NCI-H345 (cell line): ENCODE measurements at places on chromosomes 3 and 15.

DNA sequence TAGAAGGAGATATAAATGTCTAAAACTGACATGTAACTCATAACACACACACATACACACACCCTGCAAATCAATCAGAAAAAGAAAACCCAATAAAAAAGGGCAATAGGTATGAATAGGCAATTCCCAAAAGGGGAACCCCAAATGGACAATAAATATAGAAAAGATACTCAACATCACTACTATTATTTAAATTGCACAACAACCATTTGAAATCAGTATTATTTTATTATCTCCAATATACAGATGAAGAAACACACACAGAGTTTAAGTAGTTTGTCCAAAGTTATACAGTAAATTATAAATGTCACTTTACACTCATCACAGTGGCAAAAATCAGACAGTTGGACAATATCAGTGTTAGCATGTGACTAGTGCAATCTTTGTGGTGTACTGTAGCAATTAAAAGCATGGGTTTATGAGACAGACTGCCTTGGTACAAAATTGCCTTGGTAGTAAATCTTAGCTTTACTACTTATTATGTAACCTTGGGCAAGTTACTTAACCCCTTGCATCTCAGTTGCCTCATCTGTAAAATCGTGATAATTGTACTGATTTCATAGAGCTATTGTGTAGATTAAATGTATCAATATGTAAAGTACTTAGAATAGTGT is 3.4 kb upstream of the FSTL1 start:
- DNase-seq = no peak

- no peak for DNase-seq
Measured at GRCh38 chr3:169034401-169034800, 629.1 kb downstream of the MECOM start.

GRCh38 chr3:188233320-188233719 is 79.4 kb downstream of the LPP start:
- DNase-seq = no peak

GRCh38 chr3:29488922-29489321 is 208.1 kb downstream of the RBMS3 start:
- no peak for DNase-seq

DNA sequence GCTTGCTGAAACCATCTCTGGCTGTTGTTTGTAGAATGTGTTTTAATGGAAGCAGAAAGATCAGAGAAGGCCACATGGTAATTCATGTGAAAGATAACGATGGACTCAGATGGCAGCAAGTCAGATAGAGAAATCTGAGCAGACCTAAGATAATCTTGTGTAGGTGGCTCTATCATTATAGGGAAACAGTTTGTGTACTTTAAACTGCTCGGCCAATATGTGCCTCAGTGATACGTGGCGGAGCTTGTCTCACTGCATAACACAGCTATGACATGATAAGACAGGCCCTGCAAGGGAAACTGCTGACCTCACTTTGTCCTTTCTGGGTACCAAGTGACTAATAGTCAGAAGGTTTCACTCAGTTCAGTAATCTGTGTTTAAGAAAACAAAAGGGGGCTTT is 51.0 kb downstream of the MME start:
- DNase-seq = no peak

DNA sequence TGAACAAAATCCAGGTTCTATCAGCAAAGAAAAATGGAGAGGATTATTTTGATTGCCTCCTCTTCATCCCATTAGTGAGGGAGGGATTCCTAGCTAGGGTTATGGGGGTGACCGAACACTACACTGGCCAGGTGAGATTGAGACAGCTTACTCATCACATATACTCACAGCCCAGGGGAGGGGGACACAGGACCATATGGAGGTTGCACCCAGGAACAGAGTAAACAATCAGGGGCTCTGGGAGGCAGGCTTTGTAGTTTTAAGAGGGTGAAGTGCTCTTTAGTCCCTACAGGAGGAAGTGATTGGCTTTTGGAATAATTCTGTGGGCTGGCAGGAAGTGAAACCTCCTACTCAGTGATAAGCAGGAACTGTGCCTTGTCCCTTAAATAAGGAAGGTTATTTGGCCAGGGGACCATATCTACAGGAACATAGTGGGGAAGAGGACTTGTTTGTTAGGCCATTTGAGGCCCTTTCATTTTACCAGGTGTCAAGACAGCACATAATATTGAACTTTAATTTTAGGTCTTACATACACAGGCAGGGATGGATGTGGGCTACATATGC is 17.5 kb upstream of the KCTD6 start:
- DNase-seq = peak; percentile 36

GRCh38 chr15:61989667-61990066 is 70.6 kb downstream of the VPS13C start:
- no peak for DNase-seq

GRCh38 chr15:74137537-74137894 is 7.1 kb downstream of the ISLR2 start:
- no peak for DNase-seq

DNA sequence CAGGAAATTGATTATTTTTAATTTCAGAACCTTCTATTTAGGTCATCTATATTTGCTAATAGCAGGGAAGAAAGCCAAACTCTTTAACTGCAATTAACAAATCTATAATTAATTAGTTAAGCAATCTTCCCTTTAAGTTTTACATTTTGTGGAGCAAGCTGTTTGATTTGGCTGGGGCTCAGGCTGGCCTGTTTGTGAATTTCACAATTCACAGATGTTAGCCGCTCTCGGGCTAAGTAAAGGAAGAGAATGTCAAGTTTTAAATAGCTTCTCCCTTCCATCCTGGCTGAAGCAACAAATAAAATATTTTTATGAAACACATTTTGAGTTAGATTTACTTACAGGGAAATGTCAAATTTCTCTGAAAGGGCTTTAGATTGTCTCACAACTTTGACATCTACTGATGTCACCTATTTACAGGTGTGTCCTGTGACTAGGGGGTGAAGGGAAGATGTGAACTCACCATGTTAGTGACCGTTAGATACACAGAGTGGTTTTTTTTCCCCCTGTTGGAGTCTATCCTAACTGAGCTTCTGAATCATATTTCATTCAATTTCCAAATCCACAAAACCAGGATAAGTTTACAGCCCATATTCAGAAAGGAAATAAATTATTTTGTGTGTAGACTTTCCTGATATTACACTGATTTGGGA is 1.3 kb upstream of the TP63 start:
- no peak for DNase-seq

DNA sequence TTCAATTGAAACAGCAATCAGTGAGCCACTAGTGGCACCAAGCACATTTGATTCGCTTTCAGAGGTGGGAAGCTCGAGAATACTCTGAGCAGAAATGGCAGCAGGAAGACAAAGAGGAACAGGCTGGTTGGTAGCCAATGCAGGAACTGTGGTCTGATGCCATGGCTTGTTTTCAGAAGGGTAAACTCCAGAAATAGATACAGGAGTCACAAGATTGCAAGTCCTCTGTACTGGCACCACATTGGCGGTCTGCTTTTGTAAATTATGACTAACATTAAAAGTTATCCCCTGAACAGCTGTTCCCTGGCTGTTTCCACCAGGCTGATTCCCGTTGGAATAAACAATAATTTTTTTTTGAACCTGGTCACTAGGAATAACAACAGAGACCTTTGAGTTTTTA is 35.5 kb downstream of the USF3 start:
- no peak for DNase-seq

GRCh38 chr3:32963871-32964270 is 12.4 kb downstream of the CCR4 start:
- DNase-seq = no peak

- DNase-seq = no peak
Measured at GRCh38 chr3:129311054-129311902, 32.6 kb downstream of the HMCES start.

- DNase-seq = no peak
Measured at GRCh38 chr15:85305050-85305449, 75.4 kb upstream of the AKAP13 start.

GRCh38 chr3:123655400-123655799 is 70.5 kb upstream of the HACD2 start:
- DNase-seq = no peak

DNA sequence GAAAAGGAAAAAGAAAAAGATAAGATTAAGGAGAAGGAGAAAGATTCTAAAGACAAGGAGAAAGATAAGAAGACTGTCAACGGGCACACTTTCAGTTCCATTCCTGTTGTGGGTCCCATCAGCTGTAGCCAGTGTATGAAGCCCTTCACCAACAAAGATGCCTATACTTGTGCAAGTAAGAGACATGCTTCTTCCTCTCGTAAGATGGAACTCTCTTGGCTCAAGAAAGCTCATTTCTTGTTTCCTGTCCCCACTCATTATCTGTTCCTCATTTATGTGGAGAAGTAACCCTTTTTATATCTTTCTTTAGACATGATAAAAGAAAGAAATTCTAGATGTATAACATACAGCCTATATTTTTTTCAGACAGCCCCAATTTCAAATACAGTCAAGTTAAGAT is 101.4 kb downstream of the KLHL25 start:
- DNase-seq = no peak

- DNase-seq = no peak
Measured at GRCh38 chr15:79804838-79805237, 92.0 kb downstream of the MTHFS start.

DNA sequence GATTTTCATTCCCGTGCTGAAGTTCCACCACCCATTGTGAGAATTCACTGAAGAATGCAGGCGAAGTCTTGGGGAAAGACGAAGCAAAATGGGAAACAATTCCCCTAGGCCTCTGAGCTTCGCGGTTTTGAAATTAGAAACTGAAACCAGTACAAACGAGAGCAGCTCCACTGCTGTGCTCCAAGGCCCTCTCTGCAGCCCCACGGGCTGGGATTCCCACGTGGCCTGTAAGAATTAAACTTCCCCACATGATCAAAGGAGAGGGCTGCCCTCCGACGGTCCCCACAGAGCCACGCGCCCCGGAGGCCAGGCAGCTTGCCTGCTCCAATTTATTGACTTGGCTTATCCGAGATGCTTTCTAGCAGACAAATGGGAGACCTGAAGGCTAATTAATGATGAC is 144.0 kb downstream of the GREM1 start:
- no peak for DNase-seq

- DNase-seq = no peak
Measured at GRCh38 chr3:62950210-62950609, 75.0 kb upstream of the CADPS start.

DNA sequence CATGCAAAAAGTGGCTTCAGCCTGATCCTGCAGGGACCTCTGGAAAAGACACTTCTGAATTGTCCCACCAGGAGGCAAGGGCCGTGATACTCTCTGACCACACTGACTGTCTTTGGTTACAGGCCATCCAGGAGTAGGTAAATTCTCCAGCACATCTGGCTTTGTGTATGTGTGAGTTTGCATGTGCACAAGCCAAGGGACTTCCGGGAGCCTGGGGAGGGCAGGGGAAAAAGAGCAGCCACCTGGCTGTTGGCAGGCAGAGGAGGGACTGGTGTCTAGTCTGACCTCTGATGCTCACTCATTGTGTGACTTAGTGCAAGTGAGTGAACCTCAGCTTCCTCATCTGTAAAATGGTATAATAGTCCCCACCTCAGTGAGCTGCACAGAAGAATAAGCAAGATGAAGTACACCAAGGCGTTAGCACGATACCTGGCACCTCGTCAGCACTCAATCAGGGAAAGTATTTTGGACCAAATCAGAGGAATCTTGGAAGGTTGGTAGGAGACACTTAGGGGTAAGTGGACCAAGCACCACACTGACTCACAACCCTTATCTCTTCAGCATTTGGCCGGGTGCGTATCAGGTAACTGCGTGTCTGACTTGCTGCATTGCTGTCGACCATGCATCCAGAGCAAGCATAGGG is 19.1 kb downstream of the KLHL6 start:
- DNase-seq = no peak

DNA sequence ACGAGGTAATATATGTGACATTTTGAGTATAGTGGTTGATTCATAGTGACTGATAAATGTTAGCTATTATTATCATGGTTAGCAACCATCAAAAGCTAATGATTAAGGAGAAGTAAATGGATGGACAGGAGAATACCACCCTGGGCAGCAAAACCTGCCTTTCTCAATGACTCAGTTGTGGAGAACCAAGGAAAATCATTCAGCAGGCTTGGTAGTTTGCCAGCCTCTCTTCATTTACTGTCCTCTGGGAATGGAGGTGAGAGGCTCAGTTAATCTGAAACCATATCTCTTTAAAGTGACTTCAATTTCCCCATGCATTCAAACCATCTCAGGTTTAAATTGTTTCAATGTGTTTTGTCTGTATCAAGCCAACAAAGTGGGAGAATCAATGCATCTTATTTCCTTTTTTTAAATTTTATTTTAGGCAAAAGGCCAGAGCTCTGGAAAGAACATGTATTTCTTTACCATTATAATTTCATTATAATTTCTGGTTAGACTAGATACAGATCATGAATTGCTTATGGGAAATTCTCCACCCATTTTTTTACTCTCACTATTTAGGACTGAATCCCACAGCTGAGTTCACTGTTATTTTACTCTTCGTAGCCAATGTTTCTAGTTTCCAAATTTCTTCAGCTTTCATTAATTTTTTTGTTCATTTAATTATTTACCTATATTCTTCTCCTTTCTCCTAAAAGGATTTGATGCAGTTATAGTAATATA is 2.7 kb downstream of the TM4SF18 start:
- peak; percentile 68 for DNase-seq

DNA sequence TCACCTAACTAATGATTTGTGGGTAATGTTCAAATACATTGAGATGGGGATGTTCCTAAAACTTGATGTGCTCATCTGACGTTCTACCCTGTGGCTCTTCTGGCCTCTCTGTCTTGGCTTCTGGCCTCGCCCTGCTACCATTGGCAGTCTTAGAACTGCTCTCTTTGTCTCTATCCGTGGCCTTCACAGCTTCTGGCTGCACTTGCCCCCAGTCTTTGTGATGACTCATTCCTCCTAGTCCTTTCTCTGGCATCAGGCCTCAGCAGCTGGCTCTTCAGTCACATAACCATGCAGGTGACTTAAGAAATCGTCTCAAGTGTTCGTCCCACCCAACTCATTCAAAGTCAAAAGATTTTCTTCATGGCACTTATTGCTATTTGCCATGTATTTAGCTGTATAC is 188.1 kb downstream of the BBX start:
- DNase-seq = no peak

DNA sequence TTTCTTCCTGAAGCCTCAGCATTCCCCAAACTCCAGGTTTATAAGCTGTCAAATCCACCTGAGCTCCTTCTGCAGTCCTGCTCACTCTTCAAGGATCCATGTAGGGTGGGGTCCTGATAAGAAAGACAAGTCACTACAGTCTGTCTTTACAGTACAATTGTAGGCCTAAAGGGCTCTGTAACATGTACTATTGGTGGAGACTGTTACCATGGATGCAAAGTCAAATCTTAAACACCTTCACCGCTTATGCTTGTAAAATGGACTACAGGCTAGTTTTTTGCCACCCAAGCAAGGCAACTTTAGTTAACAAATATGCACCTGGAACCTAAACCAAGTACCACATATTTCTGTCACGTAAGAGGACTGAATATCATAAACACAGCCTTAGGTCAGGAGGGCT is 44.7 kb downstream of the CBLB start:
- DNase-seq = no peak

DNA sequence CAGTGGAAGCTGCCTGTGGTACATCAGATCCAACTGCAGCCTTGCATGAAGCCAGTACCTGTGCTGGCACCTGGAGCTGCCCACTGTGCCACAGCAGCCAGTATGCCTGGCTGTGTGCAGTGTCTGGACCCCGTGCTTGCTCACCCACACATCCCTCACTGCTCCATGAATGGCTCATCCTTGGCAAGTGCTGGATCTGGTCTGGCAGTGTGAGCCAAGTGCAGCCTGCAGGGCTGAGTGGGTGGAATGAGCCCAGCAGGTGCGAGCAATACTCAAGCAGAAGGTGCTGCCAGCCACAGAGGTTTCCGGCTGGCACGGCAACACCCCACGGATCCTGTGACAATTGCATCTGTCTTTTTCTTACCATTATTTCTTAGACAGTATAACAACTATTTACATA is 488.2 kb upstream of the ROBO2 start:
- DNase-seq = no peak
